ENCODE measurements at places on chromosomes 2 and 18.

DNA sequence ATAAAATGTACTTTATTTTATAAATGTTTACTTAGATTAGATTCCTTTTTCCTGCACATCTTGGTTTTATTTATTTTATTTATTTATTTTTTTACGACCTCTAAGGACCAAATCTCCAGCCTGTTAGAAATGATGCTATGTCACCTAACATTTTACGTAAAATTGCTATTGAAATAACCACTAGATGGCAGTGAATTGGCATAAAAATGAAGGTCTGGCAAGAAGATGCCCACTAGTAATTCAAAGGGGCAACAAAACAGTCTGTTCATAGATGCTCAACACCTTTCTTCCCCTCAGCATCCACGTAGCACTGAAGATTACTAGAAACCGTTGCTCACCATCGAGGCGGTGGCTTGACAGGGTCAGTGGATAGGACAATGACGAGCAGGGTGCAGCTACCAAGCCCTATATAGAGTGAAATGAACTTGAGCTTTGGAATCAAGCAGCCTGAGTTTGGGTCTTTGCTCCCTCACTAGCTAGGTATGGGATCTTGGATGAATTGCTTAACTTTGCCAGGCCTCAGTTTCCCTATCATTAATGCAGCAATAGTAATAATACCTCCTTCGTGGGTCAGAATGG lies 128.7 kb upstream of the L3MBTL4 start:
- no peak for DNase-seq

DNA sequence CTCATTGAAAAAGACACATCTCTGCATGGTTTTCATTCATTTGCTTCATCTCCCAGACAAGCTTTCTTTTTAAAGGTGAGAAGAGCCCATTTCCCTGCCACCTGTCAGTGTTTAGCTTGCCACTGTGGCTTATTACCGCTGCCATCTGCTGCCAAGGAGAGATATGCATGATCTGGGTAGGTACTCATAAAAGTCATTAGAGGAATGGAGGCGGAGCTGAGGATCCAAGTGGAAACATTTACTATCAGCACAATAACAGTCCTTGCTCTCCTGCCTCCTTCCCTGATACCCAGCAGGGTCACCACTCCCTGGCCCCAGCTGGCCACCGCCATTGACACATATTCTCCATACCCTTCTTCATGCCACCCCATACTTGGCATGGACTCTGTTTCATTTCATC lies 390.4 kb downstream of the TSN start:
- no peak for DNase-seq

- no peak for DNase-seq
Measured at GRCh38 chr18:26480897-26481795, 67.2 kb downstream of the KCTD1 start.

GRCh38 chr18:44497757-44498490 lies 182.8 kb upstream of the SETBP1 start:
- DNase-seq, result no peak

- no peak for DNase-seq
Measured at GRCh38 chr2:58047961-58048360, 1.4 kb downstream of the VRK2 start.

DNA sequence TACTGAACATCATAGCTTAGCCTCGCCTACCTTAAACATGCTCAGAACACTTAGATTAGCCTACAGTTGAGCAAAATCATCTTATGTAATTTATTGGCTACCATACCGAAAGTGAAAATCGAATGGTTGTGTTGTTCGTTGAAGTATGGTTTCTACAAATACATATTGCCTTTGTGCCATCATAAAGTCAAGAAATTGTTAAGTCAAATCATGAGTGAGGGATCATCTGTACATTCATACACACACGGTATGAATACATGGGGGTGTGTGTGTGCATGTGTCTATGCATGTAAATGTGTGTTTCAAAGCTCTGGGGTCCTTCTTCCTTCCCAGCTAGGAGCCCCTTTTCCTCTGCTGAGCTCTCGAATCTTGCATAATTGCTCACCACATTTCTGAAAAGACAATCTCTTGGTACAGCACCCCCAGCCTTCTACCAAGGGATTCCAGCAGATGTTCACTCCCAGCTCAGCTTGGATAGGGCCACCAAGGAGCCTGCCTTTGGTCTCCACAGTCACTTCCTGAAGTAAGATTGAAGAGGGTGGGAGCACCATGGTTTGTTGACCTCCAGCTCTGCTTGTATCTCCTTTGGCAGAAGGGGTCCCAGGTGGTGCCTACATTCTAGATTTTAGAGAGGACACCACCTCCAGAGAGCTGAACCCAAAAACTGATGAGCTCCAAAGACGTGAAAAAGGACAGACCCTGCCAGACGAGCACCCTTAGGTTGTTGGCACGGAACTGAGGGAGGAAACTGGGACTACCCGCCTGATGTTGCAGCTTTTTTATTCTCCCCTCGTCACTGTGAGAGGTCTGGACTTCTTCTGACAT lies 33.2 kb upstream of the CYP1B1 start:
- DNase-seq, result no peak

Data from stimulated activated CD8-positive, alpha-beta memory T cell treated with anti-CD3 and anti-CD28 coated beads, Interleukin-4, amount 100 ng/mL, for 1 hour (primary cell).